ENCODE measurements at places on chromosomes 16 and 17.

- DNase-seq: no peak
These were observed 595.6 kb upstream of the KIF2B start for GRCh38 chr17:53227111-53227510.

GRCh38 chr17:81481815-81482505, 30.6 kb downstream of the ACTG1 start:
- DNase-seq: no peak

DNA sequence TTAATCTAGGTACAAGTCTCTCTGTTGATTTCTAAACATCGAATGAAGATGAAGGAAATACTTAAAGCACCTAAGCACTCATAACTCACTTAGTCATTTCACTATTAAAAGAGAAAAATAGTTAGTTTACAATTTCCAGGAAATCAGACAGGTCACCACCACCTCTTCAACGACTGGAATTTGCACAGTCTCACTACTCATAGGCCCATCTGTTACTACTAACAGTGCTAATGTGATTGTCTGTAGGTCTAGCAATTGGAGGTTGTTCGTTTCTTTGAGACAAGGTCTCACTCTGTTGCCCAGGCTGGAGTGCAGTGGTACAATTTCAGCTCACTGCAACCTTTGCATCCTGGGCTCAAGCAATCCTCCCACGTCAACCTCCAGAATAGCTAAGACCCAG, 444.6 kb downstream of the MAF start:
- DNase-seq: no peak

GRCh38 chr17:2011411-2012371, 13.4 kb downstream of the RTN4RL1 start:
- no peak for DNase-seq

DNA sequence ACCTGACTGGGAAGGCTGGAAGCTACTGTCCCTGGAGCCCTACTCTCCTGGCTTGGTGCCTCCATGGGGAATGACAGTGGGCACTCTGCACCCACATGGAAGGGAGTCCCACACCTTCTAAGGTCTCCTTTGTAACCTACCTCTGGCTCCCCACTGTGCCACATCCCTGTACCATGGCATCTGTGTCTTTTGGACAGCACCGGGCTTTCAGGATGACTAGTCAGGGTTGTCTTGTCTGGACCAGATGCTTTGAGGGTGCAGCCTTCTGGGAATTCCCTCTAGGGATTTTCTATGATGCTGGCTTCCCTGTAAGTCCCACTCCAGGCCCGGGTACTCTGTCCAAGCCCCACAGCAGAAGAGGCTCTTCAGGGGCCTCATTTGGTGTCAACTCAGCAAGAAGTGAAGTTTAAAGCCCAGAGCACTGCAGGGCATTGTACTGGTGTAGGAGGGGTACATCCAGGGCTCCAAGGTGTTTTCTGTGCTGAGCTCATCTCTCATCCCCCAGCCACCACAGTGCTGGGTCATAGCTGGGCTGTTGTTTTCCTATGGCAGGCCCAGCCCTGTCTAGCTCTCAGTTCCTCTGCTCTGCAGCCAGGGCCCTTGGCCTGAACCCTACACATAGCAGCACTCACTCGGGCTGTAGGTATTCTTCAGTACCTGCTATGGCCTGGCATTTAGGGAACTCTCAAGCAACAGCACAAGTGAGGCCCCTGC, 255.3 kb downstream of the CPPED1 start:
- DNase-seq: no peak

DNA sequence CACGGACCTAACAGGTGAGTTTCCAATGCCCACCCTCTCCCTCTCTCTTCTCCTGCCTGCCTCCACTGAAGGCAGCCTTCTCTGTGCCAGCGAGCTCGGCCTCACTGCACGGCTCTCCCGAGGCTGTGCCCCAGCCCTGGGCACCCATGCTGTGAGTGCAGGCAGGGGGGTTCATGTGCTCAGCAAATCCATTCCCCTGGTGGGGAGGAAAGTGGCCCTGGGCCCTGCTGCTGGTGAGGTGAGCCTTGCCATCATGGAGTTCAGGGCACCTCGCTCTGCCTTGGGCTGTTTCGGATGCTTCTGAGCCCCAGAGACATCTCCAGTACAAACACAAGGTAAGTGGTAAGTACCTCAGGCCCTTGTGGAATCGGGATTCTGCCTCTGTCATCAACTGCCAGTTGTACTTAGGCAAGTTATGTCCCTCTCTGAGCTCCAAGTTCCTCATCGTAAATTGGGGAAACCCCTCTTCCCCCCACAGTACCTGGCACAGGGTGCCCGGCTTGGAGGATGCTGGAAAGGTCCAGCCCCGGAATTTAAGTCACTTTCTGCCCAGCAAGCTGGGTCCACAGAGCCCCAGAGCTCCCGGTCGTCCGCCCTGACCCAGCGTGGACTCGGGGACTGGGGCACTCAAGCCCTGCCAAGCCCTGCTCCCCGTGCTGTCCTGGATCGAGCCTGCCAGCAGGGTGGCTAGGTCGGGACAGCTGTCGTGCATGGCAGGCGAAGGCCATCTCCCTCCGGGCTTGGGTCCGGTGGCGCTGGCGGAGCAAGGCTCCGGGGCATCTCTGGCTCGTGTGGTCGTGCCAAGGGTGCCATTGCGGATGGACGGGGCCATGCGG, 684 bp upstream of the NUDT16L1 start:
- no peak for DNase-seq

GRCh38 chr17:64455993-64456885, 7.3 kb downstream of the MILR1 start:
- DNase-seq: no peak

- peak; percentile 94 for DNase-seq
These were observed 25.2 kb upstream of the CIBAR2 start for GRCh38 chr16:85137323-85138072.

GRCh38 chr16:70778901-70779309, 22.1 kb downstream of the VAC14 start:
- peak; percentile 28 for DNase-seq

DNA sequence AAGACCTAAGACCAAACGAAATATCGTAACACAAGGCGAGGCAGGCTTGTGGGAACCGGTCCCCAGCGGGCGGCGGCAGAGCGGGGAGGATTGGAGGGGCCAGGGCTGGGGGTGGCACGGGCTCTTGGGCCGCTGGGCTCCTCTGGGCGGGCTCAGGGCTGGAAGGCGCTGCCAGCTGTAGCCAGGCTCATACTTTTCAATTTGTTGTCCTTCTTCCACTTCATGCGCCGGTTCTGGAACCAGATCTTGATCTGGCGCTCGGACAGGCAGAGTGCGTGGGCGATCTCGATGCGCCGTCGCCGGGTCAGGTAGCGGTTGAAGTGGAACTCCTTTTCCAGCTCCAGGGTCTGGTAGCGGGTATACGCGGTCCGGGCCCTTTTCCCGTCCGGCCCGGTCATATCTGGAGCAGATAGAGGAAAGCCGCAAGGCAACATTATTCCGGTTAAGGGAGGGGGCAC, 1.5 kb downstream of the HOXB5 start:
- no peak for DNase-seq

- DNase-seq: no peak
These were observed 14.2 kb upstream of the KREMEN2 start for GRCh38 chr16:2949705-2950352.

Measured in substantia nigra (tissue), 51 donors.